ENCODE measurements at places on chromosomes 2 and 18.

GRCh38 chr18:56067969-56068671 lies 480.1 kb upstream of the TCF4 start:
- no peak for DNase-seq

DNA sequence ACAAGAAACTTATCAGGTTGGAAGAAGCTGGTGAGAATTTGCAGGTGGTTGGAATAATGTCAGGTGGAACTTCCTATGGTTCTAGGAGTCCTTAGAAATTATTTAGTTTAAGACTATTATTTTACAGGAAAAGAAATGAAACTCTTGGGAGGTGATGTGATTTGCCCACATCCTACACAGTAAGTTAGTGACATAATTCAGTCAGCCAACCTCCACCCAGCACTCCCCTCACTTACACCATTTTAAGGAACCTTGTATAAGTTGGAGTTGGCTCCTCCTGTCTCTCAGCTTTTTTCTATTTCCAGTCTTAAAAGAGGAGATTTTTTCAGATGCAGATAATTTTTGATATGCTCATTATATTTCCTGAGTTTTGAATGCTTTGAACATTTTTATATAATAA lies 86.4 kb downstream of the SKA1 start:
- DNase-seq: no peak

- no peak for DNase-seq
Measured at GRCh38 chr18:21012308-21012707, 99.3 kb downstream of the ROCK1 start.

DNA sequence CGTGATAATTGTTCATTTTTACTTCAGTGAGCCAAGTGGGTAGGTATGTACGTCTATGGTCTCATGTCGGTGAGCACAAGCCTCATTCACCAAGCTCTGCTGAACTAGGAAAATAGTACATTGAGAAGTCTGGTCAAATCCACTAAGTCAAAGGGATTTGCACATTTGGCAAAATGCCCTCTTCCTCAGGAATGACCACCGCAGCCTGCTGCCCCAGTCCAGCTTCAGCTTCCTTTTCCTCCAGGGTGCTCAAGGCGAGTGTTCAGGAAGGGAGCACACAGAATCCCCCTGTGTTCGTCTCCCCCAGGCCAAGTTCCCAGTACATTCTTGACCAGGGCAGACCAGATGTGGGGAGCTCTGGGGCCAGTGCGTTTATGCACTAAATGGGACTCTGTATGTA lies 23.0 kb downstream of the TCF7L1 start:
- no peak for DNase-seq

DNA sequence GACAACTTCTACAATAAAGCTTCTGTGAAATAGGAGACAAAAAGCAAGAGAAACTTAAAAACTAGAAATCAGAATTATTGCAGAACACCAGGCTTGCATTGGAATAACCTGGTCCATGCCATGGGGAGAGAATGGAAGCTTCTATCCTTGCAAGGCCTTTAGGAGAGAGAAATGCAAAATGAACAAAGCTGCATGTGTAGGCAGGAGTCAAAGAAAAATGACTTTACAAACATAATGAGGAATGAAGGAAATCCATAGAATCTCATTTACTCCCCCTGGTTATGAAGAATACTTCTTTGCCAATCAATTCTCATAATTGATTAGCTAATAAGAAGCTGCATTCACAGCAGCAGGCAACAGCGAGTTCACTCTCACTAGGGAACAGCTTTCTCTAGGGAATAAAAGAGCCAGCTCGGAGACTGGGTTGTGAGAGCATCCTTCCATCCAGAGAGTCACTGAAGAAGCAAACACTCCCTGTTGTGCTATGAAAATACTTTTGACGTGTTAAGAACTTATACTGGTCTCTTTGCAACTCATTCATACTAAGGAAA lies 235.9 kb upstream of the LRATD1 start:
- DNase-seq: no peak

DNA sequence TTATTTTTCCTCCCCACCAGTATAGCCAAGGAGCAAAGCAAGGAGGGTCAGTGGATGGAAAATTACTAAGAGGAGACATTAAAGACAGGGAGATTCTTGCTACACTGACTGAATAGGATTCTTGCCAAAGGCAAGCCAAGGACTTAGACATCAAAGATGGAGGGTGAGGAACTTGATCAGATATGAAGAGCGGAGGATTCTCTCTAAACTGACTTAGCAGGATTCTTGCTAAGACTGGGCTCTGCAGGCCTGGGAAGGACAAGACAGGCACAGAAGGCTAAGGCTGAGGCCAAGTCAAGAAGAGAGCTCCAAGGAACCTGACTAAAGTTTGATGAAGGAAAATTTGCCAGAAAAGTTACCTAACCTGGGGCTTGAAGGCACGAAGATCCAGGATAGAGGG lies 143.9 kb upstream of the RMP24 start:
- no peak for DNase-seq

GRCh38 chr18:79904357-79905147 lies 46.9 kb downstream of the SLC66A2 start:
- no peak for DNase-seq

- no peak for DNase-seq
Measured at GRCh38 chr2:42297322-42297936, 63.6 kb downstream of the COX7A2L start.

- DNase-seq: no peak
Measured at GRCh38 chr2:122480501-122481243, 725.2 kb downstream of the TSN start.

GRCh38 chr2:218870984-218871344 lies 9.7 kb upstream of the WNT10A start:
- DNase-seq: no peak

DNA sequence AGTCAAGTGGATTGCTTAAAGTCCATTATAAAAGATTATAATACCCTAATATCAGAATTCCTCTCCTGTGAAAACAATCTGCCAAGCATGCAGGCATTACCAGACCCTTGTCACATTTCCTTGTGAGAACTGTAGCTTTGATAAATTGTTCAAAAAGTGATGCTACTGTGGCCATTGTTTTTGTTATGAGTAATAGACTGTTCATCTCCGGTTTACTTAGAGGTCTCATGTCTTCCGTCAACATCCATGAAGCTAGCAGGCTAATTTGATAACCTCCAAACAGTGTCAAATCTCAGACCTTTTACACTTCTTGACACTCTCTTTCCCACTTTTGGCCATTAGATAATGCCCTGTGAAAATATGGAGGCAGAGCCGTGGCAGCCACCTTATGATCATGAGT lies 342.7 kb downstream of the CPS1 start:
- no peak for DNase-seq

Measured in endothelial cell (in vitro differentiated cells).